ENCODE measurements at places on chromosomes 5 and 9. TPM values are rescaled to one million over a fixed set of nuclear protein-coding genes. Genes with fewer than 3 reads are reported as not detected.

Gene MZB1
- total RNA-seq = not detected

Gene DBN1
- 42.0 TPM for total RNA-seq

Gene GFI1B
- not detected for total RNA-seq

Gene MOB3B
- 8.5 TPM for total RNA-seq

Gene SCAI
- 9.5 TPM for total RNA-seq

Gene ANKRD34B
- total RNA-seq = not detected

Gene IGFBPL1
- not detected for total RNA-seq

Gene BTNL8
- not detected for total RNA-seq

Gene CA9
- total RNA-seq = not detected

Gene KCNT1
- total RNA-seq = not detected

Gene PAIP2
- 49.6 TPM for total RNA-seq

Gene GPR150
- 0.93 TPM for total RNA-seq

Gene TMEM232
- 1.7 TPM for total RNA-seq

Gene ENC1
- total RNA-seq = 62.2 TPM

Gene ANKRD18B
- 5.7 TPM for total RNA-seq

Gene CDH9
- not detected for total RNA-seq

Gene NEURL1B
- 1.5 TPM for total RNA-seq

Gene OBP2B
- not detected for total RNA-seq

Gene PRDM9
- total RNA-seq = not detected

Gene GHR
- total RNA-seq = 1.2 TPM

Gene IL13
- total RNA-seq = not detected

Gene FAF2
- 48.3 TPM for total RNA-seq

Gene PCDHGB6
- 2.9 TPM for total RNA-seq

Gene SFXN1
- total RNA-seq = 201 TPM

Gene FOXD4L4
- total RNA-seq = not detected

Gene CDKN2B-AS1
- 2.3 TPM for total RNA-seq

Gene EPB41L4B
- not detected for total RNA-seq

Gene PTGER4
- 0.34 TPM for total RNA-seq

Gene STING1
- 20.2 TPM for total RNA-seq

Gene ZSWIM6
- total RNA-seq = 10.7 TPM

Gene GCNT1
- 0.62 TPM for total RNA-seq

Gene SNX24
- total RNA-seq = 48.7 TPM

Gene SLC27A6
- total RNA-seq = not detected

Gene BARHL1
- total RNA-seq = not detected

Gene OTP
- total RNA-seq = not detected

Gene FASTKD3
- 23.4 TPM for total RNA-seq

Gene HTR1A
- not detected for total RNA-seq

Gene RGMB
- total RNA-seq = 50.2 TPM

Gene GNAQ
- total RNA-seq = 80.0 TPM

Gene TAF11L5
- total RNA-seq = not detected

Gene JMY
- total RNA-seq = 5.0 TPM

Gene PRXL2C
- total RNA-seq = 27.2 TPM

Gene TERT
- not detected for total RNA-seq

Gene CDO1
- total RNA-seq = 1.4 TPM

Gene CCDC171
- total RNA-seq = 49.8 TPM

Gene GLDC
- 47.7 TPM for total RNA-seq

Gene CDC37L1
- 13.9 TPM for total RNA-seq

Gene C5orf52
- total RNA-seq = not detected

Gene LYSMD3
- 11.7 TPM for total RNA-seq
